ENCODE measurements at places on chromosomes 1 and 21.

- DNase-seq = no peak
Measured at GRCh38 chr1:217403026-217403720, 227.7 kb downstream of the GPATCH2 start.

DNA sequence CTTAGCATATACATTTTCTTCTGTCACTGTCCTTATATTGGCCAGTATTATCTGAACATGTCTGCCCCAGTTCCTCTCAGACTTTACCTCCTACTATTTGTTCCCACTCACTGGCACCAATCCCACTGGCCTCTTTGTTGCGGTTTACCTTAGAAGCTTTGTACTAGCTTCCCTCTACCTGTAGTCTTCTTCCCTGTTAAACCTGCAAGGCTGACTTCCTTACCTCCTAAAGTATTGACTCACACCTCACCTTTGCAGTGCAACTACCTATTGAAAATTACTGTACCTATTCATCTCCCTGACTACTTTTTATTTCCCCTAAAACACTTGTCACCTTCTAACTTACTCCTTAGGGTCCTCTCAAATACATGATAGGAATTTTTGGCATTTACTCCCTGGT, 111.1 kb downstream of the CLEC20A start:
- DNase-seq = no peak

DNA sequence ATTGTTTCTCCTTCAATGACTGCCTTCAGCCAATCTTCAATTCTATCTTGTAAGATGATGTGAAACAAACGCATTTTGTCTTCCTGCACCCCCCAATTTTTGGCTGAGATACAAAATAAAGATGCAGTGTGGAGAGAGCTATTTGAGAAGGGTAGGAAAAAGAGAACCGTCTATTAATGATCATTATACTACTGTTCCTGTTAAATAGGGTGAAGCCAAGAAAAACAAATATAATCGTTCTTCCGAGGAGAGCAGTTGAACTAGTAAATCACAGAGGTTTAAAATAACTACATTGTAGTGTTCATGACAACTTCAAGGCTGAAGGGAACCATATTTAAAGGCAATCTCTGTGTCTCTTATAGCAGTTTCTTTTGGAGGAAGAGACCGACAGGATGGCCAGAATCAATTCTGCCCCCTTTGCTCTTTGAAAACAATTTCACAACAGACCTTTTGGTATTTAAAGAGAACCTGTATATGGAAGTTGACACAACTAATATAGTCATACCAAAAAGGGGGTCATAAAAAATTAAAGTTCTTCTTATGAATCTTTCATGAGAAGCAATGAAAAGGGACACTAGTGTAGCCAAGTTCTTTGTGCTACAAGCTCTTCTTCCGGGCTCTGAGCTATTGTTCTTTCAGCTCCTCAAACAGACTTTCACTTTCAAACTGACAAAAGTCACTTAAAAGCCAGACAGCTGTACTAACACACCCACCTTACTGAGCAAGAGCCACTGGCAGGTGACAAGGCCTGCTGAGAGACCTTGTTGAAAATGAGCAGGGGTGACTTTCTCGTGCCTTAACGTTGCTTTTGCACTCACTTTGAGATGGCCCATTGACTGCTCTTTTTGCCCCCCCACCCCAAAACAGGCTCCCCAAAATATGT, 30.9 kb downstream of the PROX1 start:
- peak; percentile 11 for DNase-seq

DNA sequence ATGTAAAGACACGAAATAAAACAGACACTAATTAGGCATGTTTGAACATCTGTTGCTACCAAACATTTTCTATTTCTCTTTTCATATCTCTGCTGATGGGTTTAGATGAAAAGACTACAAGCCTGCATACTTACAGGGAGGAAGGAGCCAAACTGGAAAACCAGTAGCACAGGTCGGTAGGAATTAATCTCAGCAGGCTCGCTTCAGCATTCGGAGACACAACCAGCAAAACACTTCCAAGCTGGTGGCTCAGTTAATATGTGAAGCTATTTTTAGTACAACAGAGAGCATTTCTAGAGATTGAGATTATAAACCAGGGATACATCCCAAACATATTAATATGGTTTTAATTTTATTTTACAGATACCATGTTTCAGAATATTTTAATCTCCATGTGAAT, 300.9 kb upstream of the GREM2 start:
- DNase-seq = no peak

GRCh38 chr1:59125676-59126320, 171.1 kb upstream of the FGGY start:
- DNase-seq = peak; percentile 22

GRCh38 chr1:27572679-27573426, 31.1 kb downstream of the AHDC1 start:
- no peak for DNase-seq

DNA sequence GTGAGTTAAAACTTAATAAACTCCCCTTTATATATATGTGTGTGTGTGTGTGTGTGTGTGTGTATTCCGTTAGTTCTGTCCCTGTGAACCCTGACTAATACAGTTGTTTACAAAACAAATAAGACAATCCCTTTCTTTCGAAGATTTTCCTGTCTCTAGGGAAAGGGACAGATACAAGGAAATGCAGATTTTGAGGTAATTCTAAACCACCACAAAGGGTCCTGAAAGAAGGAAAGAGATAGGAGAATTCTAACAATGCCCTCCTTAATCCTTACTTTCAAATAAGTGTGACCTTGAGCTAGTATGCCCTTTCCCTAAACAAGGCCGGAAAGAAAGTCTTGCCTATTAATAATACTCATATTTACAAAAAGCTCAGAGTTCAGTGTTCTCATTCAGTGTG, 164.8 kb upstream of the COL11A1 start:
- DNase-seq = no peak

DNA sequence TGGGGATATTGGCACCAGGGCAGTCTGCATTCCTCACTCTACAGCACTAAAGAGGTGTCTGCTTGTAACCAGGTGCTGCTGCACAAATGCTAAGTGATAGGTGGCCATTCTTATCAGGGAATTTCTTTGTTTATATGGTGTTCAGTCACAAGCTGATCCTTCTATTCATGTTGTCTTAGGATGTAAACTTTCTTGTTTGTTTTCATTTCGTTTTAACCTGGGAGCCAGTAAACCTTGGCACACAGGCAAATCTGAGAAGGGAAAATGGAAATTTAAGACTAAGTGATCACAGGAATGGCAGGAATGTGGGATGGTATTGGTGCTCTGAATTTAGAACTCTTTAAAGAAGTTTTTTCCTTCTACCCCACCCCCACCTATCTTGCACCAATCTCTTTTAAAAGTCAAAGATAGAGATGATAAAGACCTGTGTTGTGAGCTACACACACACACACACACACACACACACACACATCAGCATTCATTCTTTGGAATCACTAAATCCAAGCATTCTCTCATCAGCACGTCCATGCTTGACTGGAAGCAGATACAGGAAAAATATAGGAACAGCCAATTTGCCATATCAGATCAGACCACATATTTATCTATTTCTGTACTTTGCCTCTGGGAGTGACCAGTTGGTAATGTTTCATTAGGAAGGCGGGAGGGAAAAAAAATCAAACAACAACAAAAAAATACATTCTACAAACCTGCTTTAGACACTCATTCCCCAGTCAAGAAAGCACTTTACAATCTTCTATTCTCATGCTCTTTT, 451.4 kb upstream of the ADGRL2 start:
- DNase-seq = no peak

- DNase-seq = no peak
Measured at GRCh38 chr1:7648761-7649384, 122.2 kb upstream of the VAMP3 start.

DNA sequence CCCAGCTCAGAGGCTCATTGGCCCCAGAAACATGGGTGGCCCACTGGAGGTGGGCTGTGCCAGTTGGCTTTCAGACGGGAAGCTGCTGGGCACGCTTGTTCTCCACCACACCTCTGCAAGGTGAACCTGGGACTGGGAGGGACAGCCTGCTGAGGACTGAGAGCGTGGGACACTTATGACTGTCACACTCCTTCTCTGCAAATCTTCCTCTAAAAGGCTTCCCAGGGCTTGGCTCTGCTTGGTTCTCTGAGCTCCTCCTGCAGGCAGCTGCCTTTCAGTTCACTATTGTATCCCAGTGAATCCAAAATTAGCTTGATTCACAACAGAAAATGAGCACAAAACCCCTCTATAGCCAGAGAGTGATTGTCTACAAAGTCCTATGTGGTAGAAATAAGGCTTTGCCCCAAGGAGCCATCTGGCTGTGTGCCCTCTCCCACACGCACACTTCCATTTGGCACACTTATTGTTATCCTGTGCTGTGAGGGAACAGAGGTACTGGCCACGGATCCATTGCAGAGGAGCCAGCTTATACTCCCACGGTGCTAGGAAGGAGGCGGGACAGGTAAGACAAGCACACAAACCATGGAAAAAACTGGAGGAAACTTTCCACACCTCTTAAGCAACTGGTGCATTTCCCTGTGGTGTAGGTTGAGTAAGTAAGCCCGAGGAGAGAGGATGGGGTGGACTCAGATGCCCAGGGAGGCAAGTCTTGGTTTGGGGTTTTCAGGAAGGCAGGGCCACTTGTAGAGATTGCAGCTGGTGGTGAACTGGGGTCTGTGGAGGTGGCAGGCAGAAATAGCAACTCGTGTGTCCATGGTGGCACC, 18.9 kb upstream of the BTG2 start:
- DNase-seq = peak; percentile 28

- DNase-seq = no peak
Measured at GRCh38 chr1:907611-908451, 15.9 kb upstream of the SAMD11 start.

DNA sequence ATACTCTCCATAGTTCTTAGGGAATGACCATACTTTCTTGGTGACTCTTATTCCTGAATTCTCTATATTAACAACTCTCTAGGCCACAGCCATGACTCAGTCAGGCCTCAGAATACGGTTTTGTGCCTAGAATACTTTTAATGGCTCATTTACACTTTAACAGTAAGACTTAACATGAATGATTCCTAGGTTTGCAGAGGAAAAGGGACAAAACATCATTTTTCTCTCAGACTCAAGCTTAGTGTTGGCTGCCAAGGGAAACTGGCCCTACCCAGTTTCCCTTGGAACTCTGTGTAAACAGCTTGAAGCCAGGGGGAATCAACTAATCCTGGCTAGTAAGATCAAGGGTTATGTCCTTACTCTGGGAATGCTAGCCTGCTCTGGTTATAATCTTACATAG, 164.9 kb upstream of the PKN2 start:
- no peak for DNase-seq
